Activated CD4-positive, alpha-beta T cell treated with anti-CD3 and anti-CD28 coated beads, Interleukin-2, amount 10 ng/mL, durations not matched to agents 24 days and 14 days (primary cell): ENCODE measurements at places on chromosomes 1 and 21. TPM values are rescaled to one million over a fixed set of nuclear protein-coding genes. Genes with fewer than 3 reads are reported as not detected.

GRCh38 chr1:1065265-1065939 lies 8.7 kb downstream of the RNF223 start:
- H3K36me3 ChIP-seq: peaks cover 4% of the 10 kb centered on the region
- no peak overlapping the region for H3K27ac ChIP-seq
- no peak for DNase-seq
- H3K27me3 ChIP-seq: peaks cover 3% of the 10 kb centered on the region

GRCh38 chr1:2009101-2010053 lies 5.8 kb upstream of the CFAP74 start:
- no peak for DNase-seq
- peaks cover 15% of the 10 kb centered on the region for H3K27me3 ChIP-seq
- H3K36me3 ChIP-seq: no peaks in the 10 kb centered on the region

- peaks cover 84% of the 10 kb centered on the region for H3K4me1 ChIP-seq
- peak; percentile 71 for DNase-seq
- H3K4me3 ChIP-seq: peak overlapping the region; percentile 56
Measured at GRCh38 chr1:224377676-224378006, 21.0 kb downstream of the CNIH4 start.

RGS16 gene
- total RNA-seq: 94.3 and 94.7 TPM in 2 replicates

DNA sequence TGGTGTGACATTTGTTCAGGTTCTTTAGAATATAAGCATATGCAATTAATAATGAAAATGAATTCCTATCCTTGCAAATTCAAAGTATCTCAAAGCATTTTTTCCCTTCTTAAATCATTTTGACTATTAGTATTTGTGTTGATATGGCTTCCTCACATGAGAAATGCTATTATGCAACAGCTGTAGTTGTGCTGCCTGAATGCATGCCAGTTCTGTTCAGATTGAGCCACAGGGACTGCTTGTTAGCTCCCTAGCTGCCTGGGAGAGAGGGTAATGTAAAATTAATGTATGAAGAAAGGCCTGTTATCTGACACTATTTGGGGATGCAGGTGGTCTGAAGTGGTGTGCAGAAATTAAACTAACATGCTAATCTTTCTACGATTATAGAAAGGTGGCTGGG lies 45.5 kb downstream of the CACHD1 start:
- peaks cover 8% of the 10 kb centered on the region for H3K27me3 ChIP-seq
- H3K27ac ChIP-seq: no peak overlapping the region
- no peak overlapping the region for H3K4me3 ChIP-seq
- DNase-seq: no peak

CNIH3 gene
- 1.1 TPM in 2 replicates for total RNA-seq

DNA sequence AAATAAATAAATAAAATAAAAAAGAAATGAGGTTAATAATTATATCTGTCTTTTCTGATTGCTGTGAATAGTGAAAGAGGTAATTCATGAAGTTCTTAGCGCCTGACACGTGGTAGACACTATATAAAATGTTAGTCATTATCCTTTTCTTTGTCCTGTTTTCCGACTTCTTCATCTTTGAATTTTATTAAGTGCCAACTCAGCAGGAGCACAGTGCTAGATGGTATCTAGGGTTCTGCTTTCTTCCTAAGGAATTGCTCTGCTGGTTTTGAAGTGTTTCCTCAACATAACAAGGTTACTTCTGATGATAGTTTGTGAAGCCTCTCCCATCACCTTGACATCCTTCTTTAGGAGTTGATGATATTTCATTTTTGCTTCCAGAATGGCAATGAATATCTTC lies 227.0 kb downstream of the DNM3 start:
- peaks cover 2% of the 10 kb centered on the region for H3K4me1 ChIP-seq
- H3K4me3 ChIP-seq: no peak overlapping the region
- no peak overlapping the region for H3K27ac ChIP-seq
- no peak for DNase-seq
- H3K36me3 ChIP-seq: no peaks in the 10 kb centered on the region

GRCh38 chr1:221045842-221046831 lies 166.9 kb downstream of the HLX start:
- H3K4me3 ChIP-seq: no peak overlapping the region
- peak overlapping the region; percentile 31 for H3K27ac ChIP-seq
- no peak for DNase-seq
- H3K4me1 ChIP-seq: peaks cover 3% of the 10 kb centered on the region
- H3K27me3 ChIP-seq: no peaks in the 10 kb centered on the region

GRCh38 chr1:66623812-66624211 lies 89.9 kb downstream of the SGIP1 start:
- H3K4me1 ChIP-seq: peaks cover 6% of the 10 kb centered on the region
- H3K27me3 ChIP-seq: peaks cover 2% of the 10 kb centered on the region
- DNase-seq: no peak
- H3K27ac ChIP-seq: peak overlapping the region; percentile 36

DNA sequence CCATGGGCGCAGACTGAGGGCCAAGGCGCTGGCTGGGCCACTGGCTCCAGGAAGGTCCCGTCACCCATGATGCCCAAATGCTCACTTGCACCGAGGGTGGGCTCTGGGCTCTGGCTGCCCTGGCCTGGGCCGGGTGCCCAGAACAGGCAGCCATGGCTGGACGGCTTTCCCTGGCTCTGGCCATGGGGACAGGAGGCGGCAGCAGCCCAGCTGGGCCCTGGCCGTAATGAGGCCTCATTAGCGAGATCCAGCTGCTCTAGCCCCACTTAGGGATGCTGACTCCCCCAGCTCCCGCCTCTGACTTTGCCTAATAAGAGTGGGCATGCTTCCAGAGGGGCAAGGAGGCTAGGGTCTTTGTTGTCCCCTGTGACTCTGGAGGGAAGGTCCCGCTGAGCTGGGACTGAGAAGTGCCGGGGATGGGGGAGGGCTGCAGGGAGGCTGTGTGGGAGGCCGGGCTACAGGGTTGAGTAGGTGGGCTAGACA lies 11.8 kb downstream of the SLC6A9 start:
- H3K27me3 ChIP-seq: no peaks in the 10 kb centered on the region
- no peaks in the 10 kb centered on the region for H3K4me1 ChIP-seq
- H3K36me3 ChIP-seq: peaks cover 1% of the 10 kb centered on the region
- no peak overlapping the region for H3K27ac ChIP-seq
- no peak for DNase-seq

GRCh38 chr1:53132176-53132575 lies 10.3 kb downstream of the SLC1A7 start:
- H3K4me3 ChIP-seq: no peak overlapping the region
- H3K4me1 ChIP-seq: no peaks in the 10 kb centered on the region
- no peaks in the 10 kb centered on the region for H3K36me3 ChIP-seq
- no peaks in the 10 kb centered on the region for H3K27me3 ChIP-seq
- no peak overlapping the region for H3K27ac ChIP-seq

- DNase-seq: peak; percentile 74
- H3K36me3 ChIP-seq: peaks cover 83% of the 10 kb centered on the region
- H3K4me1 ChIP-seq: peaks cover 35% of the 10 kb centered on the region
- H3K4me3 ChIP-seq: peak overlapping the region; percentile 97
- peak overlapping the region; percentile 98 for H3K27ac ChIP-seq
Measured at GRCh38 chr1:37478451-37478881, 4.1 kb downstream of the ZC3H12A start.

DNAH14 gene
- 0.57 TPM in 1 of 2 replicates, not detected in the other for total RNA-seq

KLF17 gene
- not detected in 2 replicates for total RNA-seq

DNA sequence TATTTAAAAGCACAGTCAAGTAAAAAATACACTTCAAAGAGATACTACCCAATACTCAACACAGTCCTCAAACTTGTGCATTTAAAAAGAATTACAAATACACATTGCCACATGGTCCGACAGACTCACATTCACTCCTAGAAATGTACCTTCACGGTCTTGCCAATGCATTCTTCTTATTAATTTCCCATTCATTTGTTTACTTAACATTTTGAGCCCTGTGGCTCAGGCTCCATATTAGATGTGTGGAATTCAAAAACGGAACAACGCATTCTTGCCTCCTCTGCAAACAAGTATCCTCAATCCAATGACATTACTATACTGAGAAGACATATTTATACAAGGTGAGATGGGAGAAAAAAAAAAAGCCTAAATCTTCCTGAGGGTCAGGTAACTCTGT lies 2.5 kb upstream of the DUSP23 start:
- peaks cover 7% of the 10 kb centered on the region for H3K4me1 ChIP-seq
- no peak overlapping the region for H3K27ac ChIP-seq
- no peak overlapping the region for H3K4me3 ChIP-seq
- H3K27me3 ChIP-seq: peaks cover 24% of the 10 kb centered on the region

RHEX gene
- not detected in 2 replicates for total RNA-seq

DNA sequence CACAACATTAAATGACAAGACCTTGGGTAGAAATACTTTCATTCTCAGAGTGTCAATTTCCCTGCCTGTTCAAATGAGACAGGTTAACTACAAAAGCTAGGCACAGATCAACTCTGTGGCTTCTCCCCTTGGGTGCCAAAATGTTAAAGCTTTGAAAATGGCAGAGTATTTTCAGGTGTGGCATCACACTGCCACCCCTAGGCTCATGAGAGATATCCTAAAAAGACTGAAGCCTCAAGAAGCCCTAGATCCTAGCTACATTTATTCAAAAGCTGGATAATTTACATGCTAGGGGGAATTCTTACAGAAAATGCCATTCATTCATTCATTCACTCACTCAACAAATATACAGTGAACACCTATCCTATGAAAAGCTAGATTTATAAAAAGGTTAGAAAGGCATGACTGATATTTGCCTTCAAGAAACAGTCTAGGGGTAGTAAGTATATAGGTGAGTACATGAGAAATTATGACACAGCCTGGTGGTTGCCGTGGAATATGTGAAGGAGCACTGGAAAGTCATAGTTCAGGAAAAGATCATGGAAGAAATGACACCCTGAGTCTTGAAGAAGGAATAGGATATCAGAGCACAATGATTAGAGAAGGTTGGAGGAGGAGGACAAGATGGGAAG lies 15.9 kb upstream of the RAB4A start:
- H3K4me1 ChIP-seq: peaks cover 41% of the 10 kb centered on the region
- H3K4me3 ChIP-seq: peak overlapping the region; percentile 6
- no peaks in the 10 kb centered on the region for H3K36me3 ChIP-seq
- DNase-seq: peak; percentile 74
- peak overlapping the region; percentile 14 for H3K27ac ChIP-seq

DNA sequence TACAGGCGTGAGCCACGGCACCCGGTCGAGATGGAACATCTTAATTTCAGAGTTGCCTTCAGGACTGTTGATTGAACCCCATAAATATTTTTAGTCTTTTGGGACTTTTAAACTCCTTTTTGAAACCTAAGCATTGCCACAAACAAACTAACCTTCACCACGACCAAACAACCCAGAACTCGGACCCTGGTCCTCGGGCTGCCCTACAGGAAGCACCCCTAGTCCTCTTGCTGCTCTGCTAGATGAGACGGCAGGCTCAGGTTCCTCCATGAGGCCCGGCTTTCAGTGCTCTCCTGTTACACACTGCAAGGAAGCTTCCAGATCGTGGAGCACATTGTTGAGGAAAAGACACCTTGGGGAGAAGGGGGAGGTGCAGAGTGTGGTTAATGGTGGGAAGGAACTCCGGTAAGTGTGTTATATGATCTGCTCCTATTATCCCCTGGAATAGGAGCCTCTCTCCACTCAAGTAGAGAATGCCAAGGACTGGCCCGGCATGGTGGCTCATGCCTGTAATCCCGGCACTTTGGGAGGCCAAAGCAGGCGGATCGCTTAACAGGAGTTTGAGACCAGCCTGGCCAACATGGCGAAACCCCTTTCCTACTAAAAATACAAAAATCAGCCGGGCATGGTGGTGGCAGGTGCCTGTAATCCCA lies 5.7 kb downstream of the EPHX1 start:
- H3K36me3 ChIP-seq: no peaks in the 10 kb centered on the region
- H3K27ac ChIP-seq: no peak overlapping the region
- peaks cover 13% of the 10 kb centered on the region for H3K27me3 ChIP-seq

YOD1 gene
- total RNA-seq: 7.8 and 8.0 TPM in 2 replicates

DNA sequence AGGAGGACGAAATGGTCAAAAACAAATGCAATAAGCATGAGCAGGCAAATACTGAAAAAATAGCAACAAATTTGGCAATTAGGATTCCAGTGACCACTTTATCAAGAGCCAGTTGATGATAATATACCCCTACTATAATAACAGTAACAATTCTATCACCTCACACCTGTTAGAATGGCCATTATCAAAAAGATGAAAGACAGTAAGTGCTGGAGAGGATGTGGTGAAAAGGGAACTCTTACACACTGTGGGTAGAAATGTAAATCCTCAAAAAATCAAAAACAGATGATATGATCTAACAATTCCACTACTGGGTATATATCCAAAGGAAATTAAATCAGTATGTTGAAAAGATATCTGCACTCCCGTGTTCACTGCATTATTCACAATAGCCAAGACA lies 114.3 kb upstream of the GFI1 start:
- H3K27ac ChIP-seq: no peak overlapping the region
- no peaks in the 10 kb centered on the region for H3K36me3 ChIP-seq
- no peak for DNase-seq
- H3K4me3 ChIP-seq: no peak overlapping the region

GRCh38 chr1:113552244-113552643 lies 161.9 kb downstream of the MAGI3 start:
- DNase-seq: no peak
- H3K4me1 ChIP-seq: no peaks in the 10 kb centered on the region
- no peak overlapping the region for H3K27ac ChIP-seq
- no peak overlapping the region for H3K4me3 ChIP-seq
- no peaks in the 10 kb centered on the region for H3K36me3 ChIP-seq

- peaks cover 2% of the 10 kb centered on the region for H3K27me3 ChIP-seq
- peak within 1 kb of the TSS; percentile 89 for H3K4me3 ChIP-seq
- no peaks in the 10 kb centered on the region for H3K36me3 ChIP-seq
- peaks cover 29% of the 10 kb centered on the region for H3K4me1 ChIP-seq
- H3K27ac ChIP-seq: peak within 1 kb of the TSS; percentile 98
- peak; percentile 93 for DNase-seq
Measured at GRCh38 chr1:78004719-78005447, at the start of gene DNAJB4. Gene DNAJB4, plus strand, starts transcription at chr1:78004939. Its CDS starts 172 bp downstream, at chr1:78005111.

DNA sequence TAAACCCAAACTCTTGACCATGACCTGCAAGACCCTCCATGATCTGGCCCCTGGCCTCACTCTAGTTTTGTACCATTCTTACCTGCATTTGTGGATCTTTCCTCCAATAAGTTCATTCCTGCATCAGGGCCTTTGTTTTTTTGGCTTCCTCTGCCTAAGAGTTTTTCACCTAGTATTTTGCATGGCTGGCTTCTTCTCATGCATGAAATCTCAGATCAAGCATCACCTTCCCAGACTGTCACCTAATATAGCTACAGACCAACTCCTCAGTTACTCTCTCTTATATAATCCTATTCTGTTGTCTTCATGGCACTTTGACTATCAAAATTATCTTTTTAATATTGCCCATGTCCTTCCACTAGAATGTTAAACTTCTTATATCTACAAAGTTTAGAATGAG lies 54.2 kb downstream of the BTBD8 start:
- DNase-seq: no peak
- no peak overlapping the region for H3K4me3 ChIP-seq
- H3K4me1 ChIP-seq: no peaks in the 10 kb centered on the region
- H3K36me3 ChIP-seq: no peaks in the 10 kb centered on the region
- H3K27me3 ChIP-seq: no peaks in the 10 kb centered on the region
- H3K27ac ChIP-seq: no peak overlapping the region

KCNT2 gene
- not detected in 2 replicates for total RNA-seq
